ENCODE measurements at places on chromosomes 1 and 21. TPM values are rescaled to one million over a fixed set of nuclear protein-coding genes. Genes with fewer than 3 reads are reported as not detected.

Gene LRRC8B
- 1.3 TPM for total RNA-seq

Gene WDR64
- total RNA-seq = not detected

Gene LORICRIN
- total RNA-seq = not detected

Gene FCRL5
- total RNA-seq = not detected

- no peak for DNase-seq
Measured at GRCh38 chr1:155277902-155278688, 832 bp downstream of the HCN3 start.

GRCh38 chr1:235566084-235566483, 61.8 kb upstream of the B3GALNT2 start:
- no peak for DNase-seq

DNA sequence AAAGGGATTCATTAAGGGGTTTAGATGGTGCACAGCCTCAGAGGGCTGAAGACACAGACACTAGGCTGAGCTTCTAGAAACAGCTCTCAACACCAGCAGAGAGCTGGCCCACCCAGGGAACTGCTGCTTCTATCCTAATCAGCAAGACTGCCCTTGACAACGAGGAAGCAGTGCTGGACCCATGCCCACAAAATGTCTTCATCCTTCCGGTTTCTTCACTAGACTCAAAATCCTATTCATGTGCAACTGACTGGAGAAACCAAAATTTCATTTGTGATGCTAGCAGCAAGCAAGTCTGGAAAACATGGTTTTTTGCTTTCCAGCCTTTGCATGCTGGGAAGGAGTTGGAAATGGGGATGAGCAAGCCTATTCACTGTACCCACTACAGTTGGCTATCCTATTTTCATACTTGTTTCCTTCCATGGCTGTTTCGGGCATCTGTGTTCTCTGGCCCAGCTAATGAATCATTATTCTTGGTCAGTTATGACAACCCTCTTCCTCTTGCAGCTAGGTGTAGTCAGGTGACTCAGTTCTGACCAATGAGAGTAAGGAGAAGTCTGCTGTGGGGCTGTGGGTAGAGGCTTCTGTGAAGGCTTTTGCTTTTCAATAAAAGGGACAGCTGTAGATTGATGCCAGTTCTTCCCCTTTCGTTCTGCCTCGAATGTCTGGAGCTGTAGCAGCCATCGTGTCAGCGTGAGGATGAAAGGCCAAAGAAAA, 14.6 kb upstream of the TMEM61 start:
- DNase-seq = no peak

DNA sequence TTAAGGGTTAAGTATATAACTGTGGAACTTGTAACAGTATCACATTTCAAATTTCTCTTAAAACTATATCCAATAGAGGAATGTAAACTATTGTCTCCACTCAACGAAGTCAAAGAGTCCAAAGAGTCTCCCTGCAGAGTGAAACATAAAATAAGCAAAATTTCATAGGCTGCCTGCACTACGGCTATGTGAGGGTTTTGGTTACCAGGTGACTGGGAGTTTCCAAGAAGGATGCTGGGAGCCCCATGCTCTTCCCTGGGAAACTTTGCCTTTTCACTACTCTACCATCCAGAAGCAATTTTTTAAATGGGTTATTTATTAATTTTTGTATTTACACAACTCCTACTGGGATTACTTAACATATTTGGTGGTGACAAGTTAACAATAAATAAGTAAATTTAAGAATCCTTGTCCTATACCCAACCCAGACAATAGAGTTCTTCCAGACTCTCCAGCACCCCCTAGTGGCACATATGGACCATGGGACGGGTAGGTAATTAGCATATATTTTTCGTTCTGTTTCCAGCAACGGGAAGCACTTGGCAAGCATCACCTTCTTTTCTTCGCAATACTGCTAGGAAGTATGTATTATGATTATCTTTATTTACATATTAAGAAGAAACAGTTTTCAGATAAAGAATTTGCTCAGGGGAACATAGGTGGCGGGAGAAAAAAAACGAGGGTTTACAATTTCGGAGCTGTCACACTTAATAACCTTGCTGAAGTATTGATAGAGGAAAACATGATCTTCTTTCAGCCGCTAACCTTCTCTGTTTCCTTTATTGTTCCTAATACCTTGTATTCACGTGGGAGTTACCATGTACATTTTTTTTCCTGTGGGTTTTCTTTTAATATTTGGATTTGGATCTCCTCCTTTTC, 3.5 kb downstream of the FMO2 start:
- DNase-seq = no peak

- no peak for DNase-seq
Measured at GRCh38 chr1:100720751-100721150, 1.2 kb downstream of the VCAM1 start.

GRCh38 chr21:45536301-45537081, 5.7 kb downstream of the SLC19A1 start:
- no peak for DNase-seq

GRCh38 chr1:39216771-39217170, 12.3 kb downstream of the MACF1 start:
- DNase-seq = no peak

Data from foreskin keratinocyte (primary cell).